Stimulated activated naive B cell treated with anti-CD40 and anti-IgM and Interleukin-4, amounts not matched to agents 10 μg/mL and 1 μg/mL and 100 μg/mL, for 72 hours (primary cell): ENCODE measurements at places on chromosomes 4 and X.
A peak's percentile ranks its signal among the peaks of the same experiment; 100 is the strongest.

DNA sequence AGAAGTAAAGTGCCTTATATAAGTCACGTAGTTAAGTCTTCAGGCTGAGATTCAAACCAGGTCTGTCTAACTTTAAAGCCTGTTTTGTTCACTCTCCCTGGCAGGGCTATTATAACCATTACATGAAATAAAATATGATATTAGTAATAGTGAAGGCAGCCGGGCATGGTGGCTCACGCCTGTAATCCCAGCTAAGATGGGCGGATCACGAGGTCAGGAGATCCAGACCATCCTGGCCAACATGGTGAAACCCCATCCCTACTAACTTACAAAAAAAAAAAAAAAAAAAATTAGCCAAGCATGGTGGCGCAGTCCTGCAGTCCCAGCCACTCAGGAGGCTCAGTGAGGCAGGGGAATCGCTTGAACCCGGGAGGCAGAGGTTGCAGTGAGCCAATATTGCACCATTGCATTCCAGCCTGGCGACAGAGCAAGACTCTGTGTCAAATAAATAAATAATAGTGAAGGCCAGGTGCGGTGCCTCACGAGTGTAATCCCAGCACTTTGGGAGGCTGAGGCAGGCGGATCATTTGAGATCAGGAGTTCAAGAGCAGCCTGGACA is 22.1 kb upstream of the SOWAHD start:
- DNase-seq: no peak

GRCh38 chrX:74450803-74451449 is 29.6 kb downstream of the SLC16A2 start:
- DNase-seq: peak; percentile 4

DNA sequence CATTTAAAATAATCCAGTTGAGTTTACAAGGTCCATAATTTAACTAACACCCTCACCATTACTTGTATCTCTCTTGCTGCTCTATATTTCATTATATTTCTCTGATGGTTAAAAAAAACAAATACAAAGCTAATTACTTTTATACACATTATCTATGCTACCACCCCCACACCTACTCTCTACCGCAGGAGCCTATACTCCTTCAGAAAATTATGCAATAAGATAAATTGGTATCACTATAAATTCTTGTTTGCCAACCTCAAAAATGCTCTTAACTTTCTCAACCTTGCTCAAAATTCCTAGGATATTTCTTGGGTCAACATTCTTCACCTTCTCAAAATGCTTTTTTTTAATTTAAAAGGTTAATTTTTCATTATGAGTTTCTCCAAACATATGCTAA is 282.7 kb downstream of the KCTD8 start:
- DNase-seq: no peak

DNA sequence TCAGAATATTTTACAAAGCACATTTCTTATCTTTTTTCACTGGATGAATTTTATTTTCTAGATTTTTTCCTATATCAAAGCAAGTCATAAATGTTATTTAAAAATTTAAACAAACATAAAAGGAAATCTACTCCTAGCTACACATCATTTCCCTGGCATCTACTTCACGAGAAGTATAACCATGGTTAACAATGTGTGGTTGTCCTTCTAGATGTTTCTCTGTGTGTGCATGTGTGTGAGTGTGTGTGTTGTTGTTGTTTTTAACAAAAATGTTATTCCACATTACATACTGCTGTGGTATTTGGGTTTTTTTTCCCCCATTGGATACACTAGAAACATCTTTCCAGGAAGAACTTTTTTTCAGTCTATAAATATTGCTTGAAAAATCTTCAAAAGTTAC is 103.1 kb downstream of the CHIC2 start:
- DNase-seq: no peak

GRCh38 chr4:137559801-137560200 is 27.5 kb upstream of the PCDH18 start:
- DNase-seq: no peak

DNA sequence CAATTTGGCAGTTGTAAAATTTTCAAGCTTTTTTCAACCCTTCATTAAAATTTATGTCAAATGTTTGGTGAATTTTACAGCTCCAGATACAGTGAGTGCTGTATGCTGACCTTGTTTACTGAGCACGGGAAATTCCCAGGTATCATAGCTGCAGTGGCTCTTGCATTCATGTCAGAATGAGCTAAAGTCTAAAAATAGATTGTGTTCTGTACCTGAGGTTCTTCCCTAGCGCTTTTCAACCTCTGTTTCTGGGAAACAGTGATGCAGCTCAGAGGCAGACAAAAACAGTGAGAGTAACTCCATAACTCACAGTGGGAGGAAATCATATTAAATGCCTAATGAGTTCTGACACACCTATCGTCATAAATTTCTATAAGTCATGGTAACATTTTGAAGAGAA is 393.8 kb upstream of the GNPDA2 start:
- no peak for DNase-seq

- DNase-seq: no peak
Observed at GRCh38 chr4:163666332-163666873, 171.9 kb downstream of the TMA16 start.

- no peak for DNase-seq
Observed at GRCh38 chr4:83342476-83342875, 7.8 kb upstream of the HPSE start.

DNA sequence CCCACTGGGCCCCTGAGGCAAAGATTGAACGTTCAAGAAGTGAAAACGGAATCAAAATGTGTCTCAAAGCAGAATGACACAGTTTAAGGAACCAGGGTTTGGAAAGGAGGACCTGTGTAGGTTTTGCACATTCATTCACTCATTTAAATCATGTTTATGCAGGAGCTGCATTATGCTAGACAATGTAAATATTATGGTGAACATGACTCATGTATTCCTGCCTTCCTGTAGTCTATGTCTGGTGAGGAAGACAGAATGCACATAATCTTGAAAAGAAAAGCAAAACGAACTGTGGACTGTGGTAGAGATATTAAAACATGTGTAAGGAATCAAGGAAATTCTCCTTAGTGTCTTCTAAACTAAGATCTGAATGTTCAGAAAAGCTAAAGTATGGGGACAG is 311.8 kb upstream of the SMIM31 start:
- DNase-seq: no peak

DNA sequence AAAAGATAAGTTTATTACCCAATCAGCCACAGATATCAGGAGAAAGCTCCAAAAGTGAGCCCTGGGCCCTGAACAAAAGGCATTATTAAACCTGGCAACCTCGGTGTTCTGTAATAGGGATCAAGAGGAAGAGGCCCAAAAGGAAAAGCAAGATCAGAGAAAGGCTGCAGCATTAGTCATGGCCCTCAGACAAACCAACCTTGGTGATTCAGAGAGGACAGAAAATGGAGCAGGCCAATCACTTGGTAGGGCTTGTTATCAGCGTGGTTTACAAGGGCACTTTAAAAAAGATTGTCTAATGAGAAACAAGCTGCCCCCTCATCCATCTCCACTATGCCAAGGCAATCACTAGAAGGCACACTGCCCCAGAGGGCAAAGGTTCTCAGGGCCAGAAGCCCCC is 75.7 kb downstream of the AGTR2 start:
- DNase-seq: no peak

GRCh38 chr4:1309261-1310010 is 19.7 kb downstream of the MAEA start:
- DNase-seq: peak; percentile 50

- DNase-seq: no peak
Observed at GRCh38 chr4:82624819-82625218, 63.0 kb upstream of the TMEM150C start.

- DNase-seq: no peak
Observed at GRCh38 chr4:187416216-187416615, 579.4 kb upstream of the ZFP42 start.

GRCh38 chr4:53552711-53553110 is 38.6 kb downstream of the LNX1 start:
- no peak for DNase-seq

GRCh38 chr4:15665753-15666365 is 10.7 kb upstream of the FBXL5 start:
- no peak for DNase-seq

DNA sequence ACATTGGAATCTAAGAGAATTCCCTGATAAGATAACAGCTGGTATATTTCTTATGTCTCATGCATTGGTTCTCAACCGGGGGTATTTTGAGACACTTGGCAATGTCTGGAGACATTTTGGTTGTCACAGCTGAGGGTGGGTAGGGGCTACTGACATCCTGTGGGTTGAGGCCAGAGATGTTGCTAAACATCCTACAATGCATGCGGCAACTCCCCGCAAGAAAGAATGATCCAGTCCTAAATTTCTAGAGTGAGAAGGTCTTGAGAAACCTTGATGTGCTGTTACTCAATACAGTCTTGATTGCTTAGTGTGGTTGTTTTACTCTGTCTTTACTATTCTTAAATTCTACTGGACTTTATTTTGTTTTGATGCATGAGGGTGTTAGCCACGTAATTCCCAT is 287.2 kb downstream of the FRMPD4 start:
- no peak for DNase-seq

- DNase-seq: no peak
Observed at GRCh38 chr4:31458813-31459212, 738.6 kb downstream of the PCDH7 start.

GRCh38 chr4:83413676-83414075 is 41.9 kb downstream of the HELQ start:
- DNase-seq: no peak

DNA sequence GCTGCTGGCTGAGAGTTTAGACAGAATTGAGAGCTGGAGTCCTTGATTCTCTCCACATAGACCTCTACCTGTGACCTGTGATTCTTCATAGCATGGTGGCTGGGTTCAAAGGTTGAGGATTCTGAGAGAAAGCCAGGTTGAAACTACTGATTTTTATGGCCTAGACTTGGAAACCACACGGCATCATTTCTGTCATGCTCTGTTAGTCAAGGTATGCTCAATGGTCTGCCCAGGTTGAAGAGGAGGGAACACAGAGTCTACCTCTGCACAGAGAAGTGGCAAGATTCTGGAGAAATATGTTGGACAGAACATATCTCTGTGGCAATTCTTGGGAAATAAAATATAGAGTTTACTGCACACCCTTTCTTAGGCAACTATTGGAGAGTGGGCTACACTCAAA is 57.2 kb upstream of the CXorf66 start:
- DNase-seq: no peak

DNA sequence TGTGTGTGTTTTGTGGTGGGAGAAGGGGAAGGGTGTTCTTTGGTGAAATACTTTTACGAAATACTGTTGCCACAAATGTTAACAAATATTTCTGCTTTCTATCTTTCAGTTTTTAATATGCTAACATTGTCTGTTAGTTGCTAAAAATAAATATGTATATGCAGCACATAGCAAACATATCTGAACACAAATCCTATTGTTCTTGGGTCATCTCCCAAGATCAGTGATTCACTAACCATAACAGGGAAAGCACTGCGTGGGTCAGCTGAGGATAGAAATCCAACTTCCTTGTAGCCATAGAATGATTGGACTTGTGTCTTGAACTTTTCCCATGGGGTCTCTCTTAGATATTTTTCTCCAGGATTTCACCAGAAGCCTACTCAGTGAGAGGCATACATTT is 250.3 kb upstream of the FAM47A start:
- no peak for DNase-seq

DNA sequence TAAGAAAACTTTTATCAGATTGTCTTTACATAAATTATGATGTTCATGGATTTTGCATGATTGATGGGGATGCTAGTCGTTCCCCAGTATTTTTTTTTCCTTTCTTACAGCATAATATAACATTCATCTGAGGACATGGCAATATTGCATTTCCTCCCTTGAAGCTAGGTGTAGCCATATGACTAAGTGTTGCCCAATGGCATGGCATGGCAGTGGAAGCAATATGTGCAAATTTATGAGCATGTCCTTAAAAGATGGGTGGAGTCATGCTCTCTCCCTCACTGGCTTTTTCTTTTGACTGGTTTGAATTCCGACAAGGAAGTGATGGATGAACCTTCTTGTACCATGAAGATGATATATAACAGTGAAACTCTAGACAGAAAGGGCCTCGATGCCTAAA is 96.3 kb downstream of the BANK1 start:
- no peak for DNase-seq

DNA sequence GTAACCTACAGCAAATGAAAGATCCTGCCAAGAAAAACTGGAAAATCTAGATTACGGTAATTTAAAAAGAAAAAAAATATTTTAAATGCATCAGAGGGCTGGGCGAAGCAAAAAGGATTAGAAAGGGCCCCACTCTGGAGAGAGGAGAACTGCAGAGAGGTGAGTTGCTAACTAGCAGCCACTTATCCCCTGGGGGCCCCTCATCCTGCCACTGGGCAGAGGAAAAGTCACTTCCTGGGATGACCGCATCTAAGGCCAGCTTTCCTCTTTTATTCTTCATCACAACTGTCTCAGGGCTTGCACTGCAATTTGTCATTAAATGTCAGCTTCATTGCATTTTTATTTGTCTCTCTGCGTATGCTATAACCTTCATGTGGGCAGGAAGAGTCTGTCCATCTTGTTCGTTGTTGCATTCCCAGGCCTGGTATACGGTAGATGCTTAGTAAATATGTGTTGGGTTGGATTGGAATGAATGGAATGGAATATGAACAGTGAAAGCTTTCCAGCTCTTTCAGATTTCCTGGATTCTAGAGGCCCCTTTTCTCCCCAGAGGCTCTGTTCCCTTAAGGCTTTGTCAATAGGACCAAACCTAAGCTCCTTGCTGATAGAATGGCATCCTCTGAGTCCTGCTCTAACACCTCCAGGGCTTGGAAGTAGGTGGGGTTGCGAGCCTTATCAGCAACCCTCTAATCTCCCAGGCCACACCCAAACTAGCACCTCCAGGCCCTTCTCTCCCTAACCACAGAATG is 58.9 kb downstream of the TLR10 start:
- no peak for DNase-seq

DNA sequence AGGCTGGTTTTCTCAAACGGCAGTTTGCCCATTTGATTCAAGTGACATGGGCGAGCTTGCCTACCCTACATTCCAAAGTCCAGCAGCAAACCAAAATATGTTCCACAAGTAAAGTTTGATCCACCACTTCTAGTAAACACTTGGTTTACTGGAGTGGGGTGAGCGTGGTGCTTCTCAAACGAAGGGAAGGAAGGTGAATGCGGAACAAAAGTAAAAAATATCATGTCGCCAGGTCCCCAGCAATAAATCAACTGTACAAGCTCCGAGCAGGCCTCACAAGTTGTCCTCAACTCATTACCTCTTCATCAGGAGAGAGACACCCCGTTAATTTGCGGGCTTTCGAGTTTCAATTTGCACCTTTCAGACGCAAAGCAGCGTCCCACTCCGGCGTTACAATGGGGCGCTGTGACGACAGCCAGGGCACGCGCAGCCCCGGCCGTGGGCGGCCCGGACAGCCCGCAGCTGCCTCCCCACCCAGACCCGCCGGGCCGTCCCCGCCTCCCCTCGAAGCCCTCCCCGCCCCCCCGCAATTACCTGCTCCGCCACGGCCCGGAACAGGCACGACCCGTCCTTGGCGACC is 1.0 kb downstream of the OTUD4 start:
- peak; percentile 84 for DNase-seq

GRCh38 chr4:103719830-103720207 is at the start of gene TACR3:
Gene TACR3 (minus strand): TSS chr4:103719985. CDS start chr4:103719675, 310 bp downstream.
- no peak for DNase-seq

DNA sequence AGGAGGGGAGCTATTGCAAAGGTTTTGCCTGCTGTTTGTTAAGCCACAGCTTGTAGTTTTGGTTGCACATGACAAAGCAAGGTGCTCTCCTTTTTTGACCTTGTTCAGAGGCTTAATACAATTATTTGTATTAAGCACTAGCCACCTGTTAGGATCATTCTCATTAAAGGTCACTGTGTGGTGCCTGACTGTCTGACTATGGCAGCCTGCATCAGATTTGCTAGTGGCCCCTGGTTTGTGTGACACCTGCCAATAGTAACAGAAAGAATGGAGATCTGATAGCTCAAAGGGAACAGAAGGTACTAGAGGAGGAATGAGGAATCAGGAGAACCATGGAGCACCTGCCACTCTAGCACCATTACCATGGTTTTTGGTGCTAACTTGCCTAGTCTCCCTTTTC is 102.5 kb downstream of the POLA1 start:
- no peak for DNase-seq
